ENCODE measurements at places on chromosomes 7 and 10.
A peak's percentile ranks its signal among the peaks of the same experiment; 100 is the strongest.

DNA sequence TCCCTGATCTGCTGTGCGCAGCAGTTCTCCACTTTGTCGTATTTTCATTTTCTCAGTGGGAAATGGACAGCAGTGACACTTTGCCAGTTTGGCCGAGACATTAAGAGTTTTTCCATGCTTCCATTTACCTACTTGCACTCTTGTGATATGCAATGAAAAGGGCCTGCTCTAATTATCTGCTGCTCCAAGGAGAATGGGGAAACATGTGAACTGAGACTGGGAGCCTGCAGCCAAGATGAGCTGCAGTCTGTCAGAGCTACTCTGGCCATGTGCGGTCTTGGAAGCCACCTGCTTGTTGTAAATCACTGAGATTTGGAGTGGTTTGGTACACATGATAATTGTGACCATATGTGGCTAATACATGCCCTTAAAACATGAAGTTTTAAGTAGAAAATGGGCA is 586.6 kb upstream of the POT1 start:
- DNase-seq = no peak

DNA sequence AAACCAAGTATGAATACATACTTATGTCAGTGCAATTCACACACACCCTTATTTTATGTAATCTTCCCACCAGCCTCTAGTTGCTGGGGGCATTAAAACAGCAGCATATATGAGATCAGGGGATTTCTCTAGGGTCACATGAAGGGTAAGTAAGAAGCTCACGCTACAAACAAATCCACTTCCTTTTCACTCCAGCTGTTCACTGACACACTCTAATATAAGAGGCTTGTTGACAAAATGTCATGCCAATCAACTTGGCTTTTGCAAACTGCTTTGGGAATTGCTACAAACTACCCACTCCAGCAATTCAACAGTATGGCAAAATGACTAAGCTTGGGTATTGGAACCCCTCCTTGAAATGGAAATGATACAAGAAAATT is 10.3 kb downstream of the FAM3C start:
- no peak for DNase-seq

- no peak for DNase-seq
Observed at GRCh38 chr7:11655163-11655562, 176.8 kb downstream of the THSD7A start.

DNA sequence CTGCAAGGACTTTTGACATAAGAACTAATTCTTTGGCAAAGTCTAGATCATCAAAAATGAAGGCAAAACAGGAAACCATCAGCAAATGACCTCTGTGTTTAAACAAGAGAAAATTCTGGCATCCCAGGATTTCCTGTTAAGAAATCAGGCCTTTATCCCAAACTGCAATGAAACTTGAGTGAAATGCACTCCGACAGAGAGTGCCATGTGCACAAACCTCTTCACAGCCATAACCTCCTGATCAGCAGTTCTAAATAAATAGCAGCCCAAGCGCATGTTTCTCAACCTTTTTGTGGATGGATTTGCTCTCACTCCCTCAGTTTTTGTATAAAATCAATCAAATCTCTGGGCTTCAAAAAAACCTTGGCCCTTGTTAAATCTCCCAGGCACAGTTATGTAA is 107.7 kb upstream of the EEPD1 start:
- no peak for DNase-seq

DNA sequence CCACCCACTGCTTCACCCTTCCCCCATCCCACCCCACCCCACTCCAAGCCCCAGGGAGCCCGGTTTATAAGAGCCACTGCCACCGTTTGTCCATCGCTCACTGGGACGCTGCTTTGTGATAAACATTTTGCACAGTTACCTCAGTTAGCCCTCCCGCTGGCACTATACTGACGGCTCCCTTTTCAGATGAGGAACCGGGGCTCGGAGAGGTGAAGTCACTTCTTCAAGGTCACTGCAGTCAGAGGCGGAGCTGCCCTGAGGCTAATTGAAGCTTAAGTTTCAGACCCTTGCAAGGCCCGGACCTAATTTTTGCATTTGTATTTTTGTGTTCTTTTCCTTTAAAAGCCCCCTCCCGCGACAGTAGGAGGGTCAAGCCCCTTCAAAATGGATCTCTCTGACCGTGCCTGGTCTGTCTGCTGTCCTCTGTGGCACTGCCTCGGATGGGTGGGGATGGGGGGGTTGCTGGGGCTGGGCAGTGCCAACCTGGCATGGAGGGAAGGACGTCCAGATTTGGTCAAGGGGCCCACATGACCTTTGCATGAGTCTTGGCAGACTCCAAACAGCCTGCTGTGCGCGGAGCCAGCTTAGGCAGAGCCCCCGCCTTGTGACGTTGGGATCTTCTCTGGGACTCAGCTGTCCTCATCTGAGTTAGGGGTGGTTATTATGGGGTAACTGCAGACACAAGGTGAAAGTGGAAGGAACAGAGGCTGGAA is 17.7 kb upstream of the NODAL start:
- no peak for DNase-seq

DNA sequence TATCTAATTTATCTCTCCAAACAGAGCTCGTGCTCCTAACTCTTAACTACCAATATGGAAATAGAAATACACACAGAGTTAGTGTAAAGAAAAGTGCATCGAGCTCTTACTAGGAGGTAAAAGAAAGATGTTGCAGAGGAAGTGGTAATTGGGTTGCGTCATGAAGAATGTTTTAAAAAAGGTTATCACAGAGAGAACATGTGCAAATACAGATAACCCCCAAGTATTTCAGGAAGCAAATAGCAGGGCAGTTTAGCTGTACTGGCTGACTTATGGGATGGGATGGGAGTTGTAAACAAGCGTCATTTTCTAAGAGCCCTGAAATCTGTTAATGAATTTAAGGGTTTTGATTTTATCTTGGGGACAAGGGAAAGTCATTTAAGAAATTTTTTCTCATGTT is 153.9 kb downstream of the AGMO start:
- DNase-seq = no peak

GRCh38 chr7:18455606-18456005 is 39.9 kb upstream of the HDAC9 start:
- no peak for DNase-seq

GRCh38 chr10:125127110-125127509 is 33.3 kb downstream of the CTBP2 start:
- DNase-seq = peak; percentile 26

DNA sequence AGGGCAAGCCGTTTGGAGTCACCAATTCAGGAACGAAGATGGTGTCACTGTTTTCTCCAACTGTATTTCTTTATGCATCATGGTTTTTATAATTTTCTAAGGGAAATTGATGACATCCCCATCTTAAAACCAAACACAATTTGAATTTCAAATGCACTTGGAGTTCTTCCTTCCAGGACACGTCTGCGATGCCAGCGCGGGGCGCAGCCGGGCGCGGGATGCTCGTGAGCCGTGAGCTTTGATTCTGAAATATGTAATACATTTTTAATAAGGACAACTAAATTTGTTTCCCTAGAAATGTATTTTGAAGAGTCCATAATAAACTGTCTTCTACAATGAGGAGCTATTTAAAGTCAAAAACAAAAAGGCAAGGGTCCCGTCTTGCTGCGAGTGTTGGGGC is 492.1 kb downstream of the DNAJB6 start:
- DNase-seq = no peak

- no peak for DNase-seq
Observed at GRCh38 chr7:19749658-19750057, 23.8 kb downstream of the TMEM196 start.

DNA sequence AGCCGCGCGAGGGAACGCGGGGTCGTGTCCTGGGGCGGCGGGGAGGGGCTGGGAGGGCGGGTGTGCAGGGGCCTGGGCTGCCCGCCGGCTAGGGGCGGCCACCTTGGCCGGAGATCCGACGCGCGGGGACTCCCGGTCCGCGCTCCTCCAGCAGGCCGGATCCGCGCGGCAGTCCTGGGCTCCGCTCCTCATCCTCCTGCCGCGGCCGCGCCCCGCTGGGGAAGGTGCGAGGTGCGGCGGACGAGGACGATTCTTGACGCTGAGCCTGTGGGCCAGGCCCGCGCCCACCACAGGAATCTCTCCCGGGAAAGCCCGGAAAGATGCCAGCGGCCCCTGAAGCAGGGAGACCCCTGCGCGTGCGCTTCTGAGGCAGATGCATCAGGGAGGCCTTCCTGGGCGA is 6.6 kb upstream of the OGDHL start:
- DNase-seq = no peak

GRCh38 chr10:123870260-123870659 is 21.3 kb downstream of the CPXM2 start:
- peak; percentile 67 for DNase-seq

- no peak for DNase-seq
Observed at GRCh38 chr10:22369434-22370072, 24.3 kb downstream of the SPAG6 start.

GRCh38 chr10:24723386-24723787 is 300 bp downstream of the ARHGAP21 start:
- DNase-seq = peak; percentile 44

- DNase-seq = peak; percentile 66
Observed at GRCh38 chr10:100025576-100025975, 15.8 kb upstream of the DNMBP start.

GRCh38 chr7:30545791-30546555 is 41.3 kb upstream of the GGCT start:
- DNase-seq = no peak

DNA sequence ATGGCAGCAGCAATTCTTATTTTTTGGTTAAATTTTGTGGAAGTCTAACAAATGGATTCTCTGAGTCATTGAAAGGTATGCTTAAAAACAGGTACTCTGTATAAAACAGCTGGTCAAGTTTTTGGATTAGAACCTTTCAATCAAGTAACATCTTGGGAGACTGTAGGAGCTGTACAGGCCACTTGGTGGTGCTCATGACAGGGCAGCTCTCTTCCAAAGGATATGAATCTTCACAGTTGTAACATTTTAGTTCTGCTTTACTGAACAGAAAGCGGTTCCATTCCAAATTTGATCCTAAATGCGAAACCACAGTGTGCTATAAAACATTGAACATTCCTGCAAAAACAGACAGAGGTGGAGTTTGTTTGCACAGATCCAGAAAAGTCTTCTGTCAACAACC is 44.5 kb upstream of the AGR3 start:
- peak; percentile 64 for DNase-seq

DNA sequence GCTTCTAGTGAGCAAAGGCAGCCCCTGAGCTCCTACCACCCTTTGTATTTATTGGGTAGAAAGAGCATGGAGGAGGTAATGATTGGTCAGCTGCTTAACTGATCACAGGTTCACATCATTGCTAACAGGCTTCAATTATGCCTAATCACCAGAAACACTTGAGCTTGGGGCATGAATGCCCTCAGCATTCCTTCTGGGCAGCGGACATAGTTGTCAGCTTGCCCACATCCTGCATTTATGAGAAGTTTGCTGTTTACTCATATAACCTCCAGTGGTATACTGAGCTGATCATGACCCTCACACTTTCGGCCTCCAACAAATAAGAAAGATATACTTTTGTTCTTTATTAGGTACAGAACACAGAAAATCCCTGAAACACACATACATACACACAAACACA is 140.3 kb upstream of the ODAD2 start:
- DNase-seq = peak; percentile 67

GRCh38 chr7:89067048-89067447 is 271.5 kb upstream of the TEX47 start:
- DNase-seq = no peak

DNA sequence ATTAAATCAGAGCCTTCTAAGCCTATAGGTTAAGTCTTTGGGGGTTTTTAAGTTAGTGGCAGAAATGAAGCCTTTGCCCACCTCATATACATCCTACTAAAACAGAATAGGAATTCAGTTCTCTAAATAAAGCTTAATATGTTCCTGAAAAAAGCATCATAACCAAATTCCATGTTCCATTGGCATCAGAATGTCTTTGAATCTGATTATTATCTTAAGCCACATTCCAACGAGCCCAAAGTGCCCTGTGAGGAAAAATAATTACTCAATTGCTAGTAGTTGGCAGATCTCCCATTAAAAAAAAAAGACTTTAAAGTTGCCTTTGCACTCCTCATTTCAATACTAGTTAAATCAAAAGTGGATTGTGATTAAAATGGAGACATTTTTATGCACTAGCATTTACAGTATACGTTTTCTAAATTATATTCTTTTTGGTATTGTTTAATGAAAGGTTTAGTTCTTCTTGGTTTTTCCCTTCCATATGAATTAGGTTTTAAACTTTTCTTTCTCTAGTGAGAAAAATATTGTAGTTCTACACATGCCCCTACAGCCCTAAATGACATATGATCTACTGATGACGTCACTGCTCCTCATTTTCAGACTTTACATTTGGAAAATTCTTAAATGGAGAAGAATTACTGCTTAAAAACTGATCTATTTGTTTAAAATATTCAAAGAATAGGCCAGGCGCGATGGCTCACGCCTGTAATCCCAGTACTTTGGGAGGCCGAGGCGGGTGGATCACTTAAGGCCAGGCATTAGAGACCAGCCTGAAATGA is 54.3 kb upstream of the CABCOCO1 start:
- no peak for DNase-seq

GRCh38 chr7:69703099-69703498 is 104.8 kb downstream of the AUTS2 start:
- no peak for DNase-seq

DNA sequence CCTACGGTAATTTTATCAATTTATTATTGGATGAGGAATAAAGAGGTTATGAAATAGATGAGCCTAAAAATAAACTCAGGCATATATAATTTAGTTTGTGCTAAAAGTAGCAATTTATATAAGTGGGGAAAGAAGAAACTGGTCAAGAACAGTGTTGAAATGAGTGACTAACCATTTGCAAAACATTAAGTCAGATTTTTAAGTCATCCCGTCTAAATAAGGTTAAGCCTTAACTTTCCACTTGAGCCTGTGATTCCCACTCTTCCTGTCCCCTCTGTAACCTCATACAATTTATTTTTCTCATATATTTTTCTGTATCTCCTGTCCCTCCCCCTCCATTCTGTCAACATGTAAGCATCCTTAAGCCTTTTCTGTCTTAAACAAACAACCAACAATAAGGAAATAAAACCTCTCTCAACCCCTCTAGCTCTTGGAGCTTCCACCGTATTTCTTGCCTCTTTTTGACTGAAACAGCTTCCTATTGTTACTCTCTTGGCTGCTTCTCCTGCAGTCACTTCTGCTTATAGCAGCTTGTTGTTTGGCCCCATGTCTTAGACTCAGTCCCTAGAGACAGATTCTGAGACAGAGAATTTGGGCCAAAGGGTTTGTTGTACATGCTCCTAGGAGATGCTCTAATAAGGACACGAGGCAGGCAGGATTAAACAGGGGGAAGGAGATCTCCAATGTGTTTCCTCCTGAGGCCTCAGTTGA is 109.7 kb downstream of the GNAI1 start:
- DNase-seq = no peak

Data from thyroid gland (tissue), 4 donors.